ENCODE measurements at places on chromosomes 2 and 18.
A peak's percentile ranks its signal among the peaks of the same experiment; 100 is the strongest.

GRCh38 chr2:102294802-102295489 is 16.4 kb upstream of the IL1RL1 start:
- no peak for DNase-seq

DNA sequence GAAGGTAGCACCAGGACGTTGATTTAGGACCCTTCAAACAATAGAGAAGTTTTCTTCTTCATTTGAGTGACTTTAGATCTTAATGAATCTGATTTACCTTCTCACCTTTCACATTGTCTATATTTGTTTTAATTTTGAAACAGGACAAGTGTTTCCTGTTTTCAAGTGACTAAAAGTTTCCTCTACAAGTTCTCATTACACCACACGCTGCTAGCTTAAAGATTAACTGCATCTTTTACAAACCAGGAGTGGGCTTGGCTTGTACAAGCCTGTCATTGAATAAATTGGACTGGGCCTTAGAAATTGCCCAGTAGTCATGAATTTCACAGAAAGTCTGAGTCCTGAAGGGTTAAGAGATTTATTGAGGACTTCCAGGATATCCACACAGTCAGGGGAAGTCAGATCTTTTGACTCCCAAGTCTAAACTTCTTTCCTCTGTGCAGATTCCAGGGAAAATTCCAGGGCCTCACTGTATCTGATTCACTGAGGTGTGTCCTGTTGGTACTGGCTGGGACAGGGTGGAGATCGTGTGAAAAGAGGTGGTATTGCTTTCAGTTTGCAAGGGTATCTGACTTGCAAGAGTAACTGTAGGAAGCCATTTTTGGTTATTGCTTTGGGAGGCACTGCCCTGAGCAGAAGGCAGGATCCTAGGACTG is 3.4 kb downstream of the SGPP2 start:
- no peak for DNase-seq

DNA sequence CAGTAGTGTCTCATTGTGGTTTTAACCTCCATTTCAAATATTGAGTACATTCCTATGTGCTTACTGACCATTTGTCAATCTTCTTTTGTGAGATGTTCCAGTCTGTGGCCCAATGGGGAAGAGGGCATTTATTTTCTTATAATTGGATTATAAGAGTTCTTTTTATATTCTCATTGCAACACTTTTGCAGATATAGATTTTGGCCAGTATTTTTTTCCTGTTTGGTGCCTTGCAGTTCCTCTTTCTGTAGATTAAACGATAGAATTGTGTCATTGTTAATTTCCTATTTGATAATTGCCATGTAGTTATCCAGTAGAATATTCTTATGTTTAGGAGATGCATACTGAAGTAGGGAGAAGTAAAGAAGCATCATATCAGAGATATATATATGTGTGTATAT is 56.4 kb upstream of the CYTIP start:
- DNase-seq = no peak

DNA sequence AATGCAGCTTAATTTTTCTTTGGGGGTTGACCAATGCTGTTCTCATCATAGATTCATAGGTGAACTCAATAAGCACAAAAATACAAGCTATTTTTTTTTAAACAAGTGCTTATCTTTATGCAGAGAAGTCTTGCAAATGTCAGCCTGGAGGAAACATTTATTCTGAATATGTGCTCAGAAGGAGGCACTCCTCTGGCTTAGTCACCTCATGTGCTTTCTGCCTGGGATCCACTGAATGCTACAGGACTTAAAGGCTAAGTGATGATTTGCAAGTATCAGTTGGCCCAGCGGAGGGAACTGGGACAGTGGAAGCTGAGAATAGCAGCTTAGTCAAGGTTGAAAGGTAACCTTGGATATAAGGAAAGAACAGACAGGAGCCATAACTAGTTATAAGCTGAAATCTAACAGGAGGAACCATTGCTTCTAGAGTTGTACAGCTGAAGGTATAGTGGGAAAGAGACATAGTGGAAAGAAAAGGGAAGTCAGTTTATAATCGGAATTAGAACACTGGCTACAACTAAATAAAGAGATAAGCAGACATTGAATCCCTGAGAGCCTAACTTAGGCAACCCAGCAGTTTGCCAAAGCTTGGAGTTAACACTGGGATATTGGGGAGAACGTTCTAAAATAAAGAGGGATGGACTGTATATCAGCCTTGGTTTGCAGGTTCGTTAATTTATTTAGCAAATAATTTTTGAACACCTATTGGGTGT is 488.7 kb downstream of the SUCLG1 start:
- no peak for DNase-seq

DNA sequence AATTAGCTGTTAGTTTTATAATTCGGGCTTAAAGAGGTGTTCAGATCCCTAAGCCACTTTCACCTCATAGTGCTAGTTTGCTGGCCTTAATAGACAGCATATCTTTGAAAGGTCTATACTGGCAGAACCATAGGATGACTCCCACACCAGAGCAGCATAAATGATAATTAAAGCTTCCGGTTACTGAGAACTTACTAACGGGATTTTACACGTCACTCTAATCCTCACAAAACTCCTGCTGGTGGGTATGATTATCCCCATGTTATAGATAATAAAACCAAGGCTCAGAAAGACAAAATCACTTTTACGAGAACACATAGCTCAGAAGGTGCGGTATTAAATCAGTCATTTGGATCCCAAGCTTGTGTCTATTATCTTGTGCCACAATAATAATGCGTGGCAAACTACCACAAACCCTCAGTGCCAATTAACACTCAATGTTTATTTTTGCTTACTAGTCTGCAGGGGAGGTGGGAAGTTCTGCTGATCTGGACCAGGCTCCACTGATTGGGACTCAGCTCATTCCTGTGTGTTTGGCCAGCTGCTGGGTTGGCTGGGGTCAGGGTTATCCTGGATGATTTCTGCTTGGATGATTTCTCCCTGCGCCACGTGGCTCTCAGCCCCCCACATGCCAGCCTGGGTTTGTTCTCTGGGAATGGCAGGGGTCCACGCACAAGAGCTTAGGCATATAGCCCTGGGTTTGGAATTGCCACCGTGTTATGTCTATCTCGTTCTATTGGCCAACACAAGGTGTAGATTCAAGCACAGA is 62.3 kb downstream of the TRIB2 start:
- no peak for DNase-seq

- no peak for DNase-seq
Observed at GRCh38 chr2:241776336-241777169, at the start of gene GAL3ST2. GAL3ST2 (plus strand) TSS chr2:241776822; CDS start chr2:241776956, 134 bp downstream.

GRCh38 chr2:170101789-170102188 is 76.2 kb upstream of the MYO3B start:
- no peak for DNase-seq

GRCh38 chr18:74869904-74870863 is 272.5 kb downstream of the ZNF407 start:
- DNase-seq = no peak

- DNase-seq = peak; percentile 36
Observed at GRCh38 chr2:69012310-69013141, 453 bp upstream of the ANTXR1 start.

DNA sequence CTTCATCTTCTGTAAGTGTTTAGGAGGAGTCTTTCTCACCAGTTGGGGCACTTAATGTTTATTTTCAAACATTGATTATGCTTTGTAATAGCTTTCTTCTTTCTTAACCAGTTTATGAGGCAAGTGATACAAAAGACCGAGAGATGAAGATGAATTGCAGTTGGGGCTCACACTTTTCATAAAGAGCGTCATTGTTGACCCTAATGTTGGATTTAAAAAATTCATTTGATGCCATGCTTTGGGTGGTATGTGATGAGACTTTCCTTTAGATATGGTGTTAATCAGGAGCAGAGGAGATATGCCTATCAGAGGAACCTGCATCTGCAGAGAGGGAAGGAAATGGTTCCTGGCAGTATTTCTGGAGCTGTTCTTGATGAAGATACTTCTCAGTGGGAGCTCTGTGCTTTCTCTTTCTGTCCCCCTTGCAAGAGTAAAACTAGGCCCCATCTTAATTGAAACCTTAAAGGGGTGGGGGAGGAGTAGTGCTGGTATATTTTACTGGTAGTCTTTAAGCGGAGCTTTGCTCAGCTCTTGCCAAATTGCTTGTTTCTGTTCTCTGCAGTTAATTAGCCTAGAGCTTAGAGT is 2.3 kb downstream of the EML4 start:
- no peak for DNase-seq

- no peak for DNase-seq
Observed at GRCh38 chr2:230137902-230138539, 69.3 kb upstream of the SLC16A14 start.

GRCh38 chr18:11995445-11996189 is 14.3 kb downstream of the IMPA2 start:
- DNase-seq = peak; percentile 64

Data from CD4-positive, alpha-beta T cell treated with Interleukin-15 for 1 hour (primary cell).